ENCODE measurements at places on chromosomes 11 and 22.

GRCh38 chr22:35563211-35563610 lies 22.6 kb downstream of the RASD2 start:
- DNase-seq = no peak

DNA sequence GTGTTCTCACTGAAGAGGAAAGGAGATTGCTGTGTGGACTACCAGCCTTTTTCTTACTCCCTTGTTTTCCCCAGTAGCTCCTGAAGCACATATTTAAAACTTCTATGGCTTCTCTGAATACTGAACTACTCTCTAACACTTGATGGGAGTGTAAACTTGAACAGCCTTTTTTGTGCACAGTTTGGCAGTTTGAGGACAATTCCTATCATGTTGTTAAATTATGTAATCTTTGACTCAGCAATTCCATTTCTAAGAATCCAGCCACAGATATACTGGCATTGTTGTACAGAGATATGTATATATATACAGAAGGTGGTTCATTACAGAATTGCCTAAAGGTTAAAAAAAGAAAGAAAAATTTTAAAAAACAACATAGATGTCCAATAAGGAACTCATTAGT lies 47.1 kb upstream of the EED start:
- no peak for DNase-seq

DNA sequence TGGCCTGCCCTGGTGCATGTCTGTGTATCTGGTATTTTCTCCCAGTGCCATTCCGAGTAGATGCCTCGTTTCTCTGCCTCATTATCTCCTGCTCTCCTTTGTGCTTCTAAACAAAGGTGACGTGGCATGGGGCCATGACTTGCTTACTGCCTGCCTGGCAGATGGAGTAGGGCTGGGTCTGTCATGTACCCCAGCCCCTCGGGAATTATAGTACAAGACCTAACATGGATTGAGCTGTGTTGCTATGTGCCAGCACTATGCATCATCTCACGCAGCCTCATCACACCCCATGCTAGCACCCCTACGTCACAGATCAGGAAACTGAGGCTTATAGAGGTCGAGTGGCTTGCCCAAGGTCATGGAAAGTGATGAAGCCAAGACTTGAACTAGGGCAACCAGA lies 88.1 kb downstream of the GALNT18 start:
- DNase-seq = no peak

GRCh38 chr11:122619757-122620156 lies 35.8 kb upstream of the UBASH3B start:
- DNase-seq = no peak

DNA sequence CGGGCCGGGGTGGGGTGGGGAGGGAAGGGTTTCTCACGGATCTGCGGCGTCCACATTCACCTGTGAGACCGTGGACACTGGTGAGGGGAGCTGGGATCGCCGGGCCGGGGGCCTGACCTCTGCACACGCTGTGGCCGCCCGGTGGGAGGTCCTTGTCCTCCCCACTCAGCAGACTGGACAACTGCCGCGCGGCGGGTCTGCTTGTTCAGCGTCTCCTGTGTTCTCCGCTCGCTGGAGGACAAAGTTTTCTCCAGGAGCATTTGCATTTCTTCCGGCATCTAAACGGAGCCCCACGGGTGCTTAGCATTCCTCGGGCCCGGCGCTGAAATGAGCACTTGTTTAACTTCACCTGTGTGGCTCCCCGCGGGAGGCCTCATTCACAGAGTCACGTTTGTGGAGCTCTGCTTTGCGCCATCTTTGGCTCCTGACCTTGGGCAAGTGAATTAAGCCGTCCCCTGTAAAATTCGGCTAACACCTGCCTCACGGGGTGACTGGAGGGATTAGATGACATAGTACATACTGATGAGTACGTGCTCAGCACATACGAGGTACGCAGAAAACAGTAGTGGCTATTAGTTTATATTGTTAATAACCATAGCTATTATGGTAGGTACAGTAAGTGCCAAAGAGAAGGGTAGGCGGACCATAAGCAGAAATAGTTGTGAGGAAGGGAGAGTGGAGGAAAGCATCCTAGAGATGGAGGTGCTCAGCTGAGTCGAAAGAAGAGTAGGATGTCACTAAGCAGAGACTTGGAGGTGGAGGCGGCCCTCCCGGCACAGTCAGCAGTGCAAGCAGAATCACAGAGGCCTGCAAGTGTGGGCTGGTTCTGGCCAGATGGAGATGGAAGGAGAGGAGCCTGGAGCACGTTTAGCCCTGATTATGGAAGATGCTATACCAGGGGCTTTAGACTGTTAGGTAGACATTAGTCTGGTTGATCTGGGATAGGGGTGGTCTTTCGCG lies 885 bp downstream of the TRMU start:
- no peak for DNase-seq

DNA sequence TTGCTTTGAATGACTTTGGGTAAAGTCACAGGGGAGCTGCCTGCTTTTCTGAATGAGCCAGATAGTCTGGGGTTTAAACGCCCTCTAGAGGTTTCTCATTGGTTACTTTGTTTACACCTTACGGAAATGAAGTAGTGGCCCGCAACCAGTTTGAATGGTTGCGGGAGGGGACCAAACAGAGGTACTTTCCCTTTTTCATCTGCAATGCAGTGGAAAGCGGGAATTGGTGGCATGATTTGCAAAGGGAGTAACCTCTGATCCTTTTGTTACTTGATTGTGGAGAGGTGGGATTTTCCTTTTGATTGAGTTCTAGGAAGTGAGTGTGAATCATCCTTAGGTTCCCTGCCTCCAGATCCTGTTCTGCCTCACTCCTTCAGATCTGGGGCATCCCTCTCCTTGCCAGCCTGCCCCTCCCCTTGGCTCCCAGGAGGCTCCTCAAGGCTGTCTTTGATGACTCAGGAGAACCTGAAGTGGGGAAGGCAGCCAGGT lies 15.9 kb upstream of the GLYATL1 start:
- peak; percentile 21 for DNase-seq

- no peak for DNase-seq
Measured at GRCh38 chr22:46854125-46854870, 91.8 kb downstream of the TBC1D22A start.

DNA sequence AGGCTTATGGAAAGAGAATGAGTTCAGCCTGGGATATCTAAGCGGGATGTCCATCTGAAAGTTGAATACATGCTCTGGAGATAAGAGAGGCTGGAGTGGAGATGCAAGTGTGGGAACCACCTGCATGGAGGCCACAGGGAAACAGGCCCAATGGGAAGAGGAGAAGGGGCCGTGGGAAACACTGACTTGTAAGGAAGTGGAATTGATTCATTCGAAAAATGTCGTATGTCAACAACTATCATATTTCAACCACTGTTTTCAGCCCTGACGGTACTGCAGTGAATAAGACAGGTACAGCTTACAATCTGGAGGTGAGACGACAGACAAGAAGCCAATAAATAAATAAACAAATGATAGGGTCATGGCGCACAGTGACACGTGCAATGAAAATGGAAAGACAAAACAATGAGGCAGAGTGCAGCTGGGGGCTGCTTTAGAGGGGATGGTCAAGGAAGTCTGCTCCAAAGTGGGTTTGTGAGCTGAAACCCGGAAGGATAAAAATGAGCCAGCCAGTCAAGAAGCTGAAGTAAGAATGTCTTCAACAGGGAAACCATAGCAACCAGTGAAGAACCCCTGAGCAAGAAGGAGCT lies 35.9 kb downstream of the EFCAB6 start:
- no peak for DNase-seq

GRCh38 chr11:23097891-23098290 lies 237.6 kb upstream of the CCDC179 start:
- no peak for DNase-seq

DNA sequence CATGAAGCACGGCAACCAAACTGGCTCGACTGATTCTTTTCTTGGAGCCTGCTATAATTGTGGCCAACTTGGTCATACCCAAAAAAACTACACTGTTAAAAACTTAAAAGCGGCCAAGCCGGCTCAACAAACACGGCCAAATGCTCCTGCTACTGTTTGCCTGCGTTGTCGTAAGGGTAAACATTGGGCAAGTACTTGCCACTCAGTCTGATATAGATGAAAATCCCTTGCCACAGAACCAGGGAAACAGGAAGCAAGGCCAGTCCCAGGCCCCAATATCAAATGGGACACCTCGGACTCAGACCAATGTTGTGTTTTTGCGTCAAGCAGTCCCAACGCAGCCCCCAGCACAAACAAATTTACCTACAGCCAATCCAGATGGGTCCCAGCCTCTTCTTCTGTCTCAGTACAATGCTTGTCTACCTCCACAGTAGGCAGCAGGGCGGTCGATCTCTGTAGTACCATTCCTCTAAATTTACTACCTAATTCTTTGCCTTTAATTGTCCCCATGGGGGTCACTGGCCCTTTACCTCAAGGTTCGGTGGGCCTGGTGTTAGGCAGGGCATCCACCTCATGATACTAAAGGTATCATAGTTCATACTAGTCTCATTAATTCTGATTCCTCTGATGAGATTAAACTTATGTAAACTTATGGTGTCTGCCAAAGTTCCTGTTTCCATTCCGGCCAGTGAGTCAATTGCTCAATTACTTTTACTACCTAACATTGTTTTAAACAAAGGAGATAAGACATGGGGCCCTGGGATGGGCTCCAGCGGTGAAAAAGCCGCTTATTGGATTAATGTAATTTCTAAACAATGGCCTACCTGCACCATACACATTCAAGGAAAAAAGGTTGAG lies 3.7 kb upstream of the COMT start:
- no peak for DNase-seq

DNA sequence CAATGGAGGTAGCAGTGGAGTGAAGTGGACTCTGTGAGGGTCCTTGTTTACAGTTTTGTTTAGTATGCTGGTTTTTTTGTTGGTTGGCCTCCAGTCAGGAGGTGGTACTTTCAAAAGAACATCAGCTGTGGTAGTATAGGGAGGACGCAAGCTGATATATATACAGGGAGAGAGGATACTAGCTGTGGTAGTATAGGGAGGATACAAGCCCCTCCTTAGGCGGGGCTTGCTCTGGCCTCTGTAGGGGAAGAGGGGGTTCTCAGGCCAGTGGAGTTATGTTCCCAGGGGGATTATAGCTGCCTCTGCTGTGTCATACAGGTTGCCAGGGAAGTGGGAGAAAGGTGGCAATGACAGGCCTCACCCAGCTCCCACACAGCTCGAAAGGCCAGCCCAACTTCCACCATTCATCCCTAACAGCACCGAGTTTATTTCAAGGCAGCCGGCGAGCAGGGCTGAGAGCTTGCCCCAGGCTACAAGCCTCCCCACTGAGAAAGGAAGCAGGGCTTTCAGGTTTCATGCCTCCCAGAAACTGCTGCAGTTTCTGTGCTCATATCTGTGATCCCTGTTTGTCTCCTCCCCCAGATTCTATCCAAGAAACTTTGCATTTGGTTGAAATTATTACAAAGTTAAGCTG lies 10.4 kb downstream of the OR52E6 start:
- DNase-seq = no peak

GRCh38 chr11:105960252-105961245 lies 61.5 kb downstream of the MSANTD4 start:
- DNase-seq = no peak

DNA sequence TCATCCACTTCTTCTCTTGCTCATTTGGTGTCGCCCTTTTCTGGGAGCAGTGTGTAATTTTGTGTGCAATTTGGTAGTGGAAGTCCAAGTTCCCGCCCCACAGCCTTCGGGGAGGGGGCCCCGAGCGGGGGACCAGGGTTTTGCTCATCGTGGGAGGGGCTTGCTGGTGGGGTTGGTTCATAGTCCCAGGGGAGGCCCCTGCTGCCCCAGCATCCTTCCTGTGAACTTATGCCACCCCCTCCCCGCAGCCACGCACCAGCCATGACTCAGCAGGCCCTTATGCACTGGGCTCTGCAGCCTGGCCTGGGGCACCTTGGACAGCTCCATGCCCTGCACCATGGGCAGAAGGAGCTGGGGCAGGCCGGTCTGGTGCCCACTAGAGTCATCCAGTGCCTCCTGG lies 1183.6 kb downstream of the BRD1 start:
- no peak for DNase-seq

DNA sequence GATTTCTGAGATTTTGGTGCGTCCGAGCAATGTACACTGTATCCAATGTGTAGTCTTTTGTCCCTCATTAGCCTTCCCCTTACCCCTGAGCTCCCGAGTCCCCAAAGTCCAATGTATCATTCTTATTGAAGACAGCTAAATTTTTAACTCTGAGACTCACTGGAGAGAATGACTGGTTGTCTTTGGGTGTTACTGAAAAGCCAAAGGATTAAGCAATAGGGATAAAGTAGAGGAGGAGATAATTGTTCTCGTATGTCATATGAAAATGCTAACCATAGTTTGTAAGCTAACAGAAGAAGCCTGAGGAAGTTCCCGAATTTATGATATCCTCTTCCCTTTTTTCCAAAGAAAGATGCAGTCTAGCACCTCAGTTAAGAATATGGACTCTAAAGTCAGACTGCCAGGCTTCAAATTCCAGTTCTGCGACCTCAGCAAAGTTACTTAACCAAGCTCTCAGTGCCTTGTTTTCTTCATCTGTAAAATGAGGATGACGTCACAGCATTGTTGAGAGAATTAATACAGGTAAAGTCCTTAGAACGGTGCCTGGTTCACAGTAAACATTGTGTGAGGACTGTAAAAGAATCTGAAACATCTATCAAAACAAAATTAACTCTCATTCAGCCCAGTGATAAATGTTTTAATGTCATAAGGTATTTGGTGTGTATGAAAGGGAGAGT lies 1.6 kb upstream of the MSANTD2 start:
- DNase-seq = no peak

DNA sequence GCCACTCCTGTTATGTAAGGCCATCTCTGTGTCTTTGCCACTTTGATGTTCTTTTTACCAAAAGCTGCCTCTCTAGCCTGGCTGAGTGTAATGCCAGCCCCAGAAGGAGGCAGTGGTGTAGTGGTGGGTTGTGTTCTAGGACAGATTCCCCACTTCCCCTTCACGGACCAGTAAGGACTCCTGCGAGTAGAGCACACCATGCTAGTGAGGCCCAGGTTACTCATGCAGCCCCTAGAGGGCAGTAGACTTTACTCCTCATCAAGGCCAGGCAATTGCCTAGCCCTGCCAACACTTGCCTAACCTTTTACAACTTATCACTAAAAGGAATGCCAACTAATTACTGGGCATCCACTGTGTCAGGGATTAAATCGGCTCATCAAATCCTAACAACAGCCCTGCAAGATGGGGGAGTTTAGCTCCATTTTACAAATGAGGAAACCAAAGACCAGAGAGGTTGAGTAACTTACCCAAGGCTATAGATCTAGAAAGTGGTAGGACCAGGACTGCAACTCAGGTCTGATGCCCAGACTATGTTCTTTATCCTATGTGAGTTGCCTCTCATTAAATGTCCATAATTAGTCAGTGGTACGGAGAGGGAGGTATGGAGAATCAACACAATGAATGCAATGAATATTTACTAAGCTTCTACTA lies 75.3 kb downstream of the APIP start:
- no peak for DNase-seq

Data from nucleus accumbens (tissue), 56 donors.